SW 1271 (cell line): ENCODE measurements at places on chromosomes 16 and 17.
A peak's percentile ranks its signal among the peaks of the same experiment; 100 is the strongest.

- no peak for DNase-seq
Measured at GRCh38 chr16:64718486-64718885, 403.4 kb downstream of the CDH11 start.

GRCh38 chr17:80970762-80971703, 20.6 kb upstream of the CHMP6 start:
- no peak for DNase-seq

DNA sequence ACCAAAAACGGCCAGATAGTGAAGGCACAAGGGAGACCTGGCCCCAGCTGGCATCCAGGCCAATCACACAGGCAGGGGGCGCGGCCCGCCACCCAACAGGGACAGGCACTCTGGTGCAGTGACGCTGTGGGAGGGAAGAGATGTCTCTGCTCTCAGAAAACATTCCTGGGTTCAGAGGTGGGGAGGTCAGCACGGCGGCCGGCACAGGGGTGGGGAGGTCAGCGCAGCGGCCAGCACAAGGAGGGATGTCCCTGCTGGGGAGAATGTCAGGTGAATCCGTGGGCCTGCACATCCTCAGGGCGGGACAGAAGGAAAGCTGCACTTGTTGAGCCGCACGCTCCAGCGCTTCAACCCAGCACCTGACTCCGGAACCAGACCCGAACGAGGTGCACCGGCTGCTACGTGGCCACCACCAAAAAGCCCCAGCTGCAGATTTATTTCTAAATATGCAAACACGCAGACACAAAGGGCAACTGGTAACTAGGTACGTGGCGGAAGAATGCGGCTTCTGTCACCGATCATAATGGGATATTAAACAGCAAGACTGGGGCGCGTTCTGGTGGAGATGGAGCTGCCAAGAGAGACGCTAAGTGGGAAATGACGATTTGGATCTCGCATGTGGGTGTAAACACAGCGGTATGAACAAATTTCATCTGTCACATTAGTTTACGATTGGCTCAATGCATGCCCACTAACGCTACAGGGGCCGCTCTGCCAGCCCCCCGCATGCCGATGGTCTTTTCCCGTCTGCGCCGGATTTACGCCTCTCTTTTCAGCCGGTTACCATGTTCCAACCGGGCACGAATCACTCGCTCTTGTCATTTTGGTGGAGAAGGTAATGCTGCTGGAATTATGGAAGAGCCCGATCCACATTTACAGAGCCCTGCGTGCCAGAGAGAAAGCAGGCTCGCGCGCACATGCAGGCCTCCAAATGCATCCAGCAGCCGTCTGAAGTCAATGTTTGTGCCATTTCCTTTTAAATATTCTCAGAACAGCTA, 15.5 kb downstream of the SLC38A10 start:
- no peak for DNase-seq

DNA sequence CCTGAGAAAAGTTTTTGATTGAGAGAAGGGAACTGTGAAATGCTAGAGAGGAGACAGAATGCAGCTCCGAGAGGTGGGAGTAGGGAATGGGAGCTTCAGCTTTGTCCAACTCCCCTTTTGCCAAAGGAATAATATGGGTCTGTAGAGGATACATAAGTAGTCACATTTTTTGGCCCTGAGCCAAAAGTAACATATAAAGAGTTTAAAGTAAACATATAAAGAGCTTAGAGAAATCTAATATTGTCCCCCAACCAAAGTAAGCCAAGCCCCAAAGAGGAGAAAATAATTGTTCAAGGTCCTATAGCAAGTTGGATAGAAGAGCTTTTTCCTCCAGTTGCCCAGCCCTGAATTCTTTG, 215.1 kb downstream of the TMEM114 start:
- DNase-seq: no peak

DNA sequence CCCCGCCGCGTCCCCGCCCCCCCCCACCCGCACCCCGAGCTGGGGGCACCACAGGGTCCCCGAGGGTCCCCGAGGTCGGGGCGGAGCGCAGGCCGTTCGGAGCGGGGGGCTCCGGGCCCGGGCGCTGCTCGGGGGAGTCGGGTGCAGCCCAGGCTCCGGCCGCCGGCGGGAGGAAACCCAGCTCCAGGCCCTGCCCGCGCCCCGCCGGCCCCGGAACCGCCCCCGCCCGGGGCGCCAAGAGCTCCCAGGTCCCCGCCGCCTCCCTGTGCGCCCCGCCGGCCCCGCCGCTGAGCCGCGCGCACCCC, 33.2 kb upstream of the RPH3AL start:
- no peak for DNase-seq

- no peak for DNase-seq
Measured at GRCh38 chr17:57563958-57564357, 181.1 kb downstream of the CCDC182 start.

GRCh38 chr17:72599891-72600290, 479.1 kb downstream of the SOX9 start:
- DNase-seq: no peak

- no peak for DNase-seq
Measured at GRCh38 chr17:373613-374230, 21.1 kb upstream of the RPH3AL start.

GRCh38 chr16:15440852-15441251, 6.5 kb downstream of the BMERB1 start:
- DNase-seq: no peak

GRCh38 chr17:69516911-69517310, 102.4 kb downstream of the MAP2K6 start:
- DNase-seq: no peak

DNA sequence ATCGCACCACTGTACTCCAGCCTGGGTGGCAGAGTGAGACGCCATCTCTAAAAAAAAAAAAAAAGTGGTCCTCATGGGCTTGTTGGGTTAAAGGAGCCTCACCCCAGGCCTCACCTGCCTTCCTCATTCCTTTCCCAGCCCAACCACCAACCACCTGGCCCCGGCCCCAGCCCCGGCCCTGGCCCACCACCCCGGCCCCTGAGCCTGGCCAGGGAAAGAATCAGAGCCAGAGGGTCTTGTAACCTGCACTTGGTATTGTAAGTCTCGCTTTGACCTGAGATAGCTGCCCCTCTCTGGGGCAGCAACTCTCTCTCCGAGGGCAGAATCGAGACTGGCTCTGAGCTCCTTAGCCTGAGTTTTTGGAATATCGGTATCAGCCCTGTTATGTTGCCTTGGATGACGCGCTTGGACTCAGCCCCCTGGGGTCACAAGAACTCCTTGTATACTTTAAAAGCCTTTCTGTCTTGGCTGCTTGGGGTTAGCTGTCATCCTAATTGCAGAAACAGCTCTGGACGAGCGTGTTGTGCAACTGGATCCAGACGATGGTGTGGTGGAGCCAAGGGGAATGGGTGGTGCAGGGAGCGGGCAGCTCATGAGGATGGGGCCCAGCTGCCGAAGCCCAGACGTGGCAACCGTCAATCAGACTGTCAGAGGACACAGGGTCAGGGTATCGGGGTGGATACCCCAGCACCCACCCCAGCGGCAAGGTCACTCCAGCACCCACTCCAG, 14.6 kb downstream of the SMTNL2 start:
- no peak for DNase-seq

GRCh38 chr16:10226141-10226986, 44.1 kb upstream of the GRIN2A start:
- DNase-seq: no peak

DNA sequence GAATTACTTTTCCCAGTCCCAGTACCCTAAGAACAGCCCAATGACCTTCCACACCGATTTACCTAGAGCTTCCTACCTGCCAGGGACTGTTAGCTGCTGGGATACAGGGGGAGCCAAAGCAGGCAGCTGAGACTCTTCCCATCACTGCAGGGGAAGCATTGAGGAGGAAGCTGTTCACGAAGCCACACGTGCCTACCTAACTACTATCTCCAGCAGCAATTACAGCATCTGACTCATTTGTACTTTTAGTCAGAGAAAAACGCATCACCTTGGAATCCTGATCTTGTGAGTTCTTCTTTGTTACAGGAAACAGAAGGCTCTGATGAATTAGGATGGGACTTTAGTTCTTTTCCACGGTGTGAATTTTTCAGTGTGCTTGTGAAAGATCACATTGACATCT, 113.7 kb upstream of the DHX40 start:
- peak; percentile 48 for DNase-seq

GRCh38 chr16:87057211-87057881, 259.8 kb downstream of the C16orf95 start:
- no peak for DNase-seq

DNA sequence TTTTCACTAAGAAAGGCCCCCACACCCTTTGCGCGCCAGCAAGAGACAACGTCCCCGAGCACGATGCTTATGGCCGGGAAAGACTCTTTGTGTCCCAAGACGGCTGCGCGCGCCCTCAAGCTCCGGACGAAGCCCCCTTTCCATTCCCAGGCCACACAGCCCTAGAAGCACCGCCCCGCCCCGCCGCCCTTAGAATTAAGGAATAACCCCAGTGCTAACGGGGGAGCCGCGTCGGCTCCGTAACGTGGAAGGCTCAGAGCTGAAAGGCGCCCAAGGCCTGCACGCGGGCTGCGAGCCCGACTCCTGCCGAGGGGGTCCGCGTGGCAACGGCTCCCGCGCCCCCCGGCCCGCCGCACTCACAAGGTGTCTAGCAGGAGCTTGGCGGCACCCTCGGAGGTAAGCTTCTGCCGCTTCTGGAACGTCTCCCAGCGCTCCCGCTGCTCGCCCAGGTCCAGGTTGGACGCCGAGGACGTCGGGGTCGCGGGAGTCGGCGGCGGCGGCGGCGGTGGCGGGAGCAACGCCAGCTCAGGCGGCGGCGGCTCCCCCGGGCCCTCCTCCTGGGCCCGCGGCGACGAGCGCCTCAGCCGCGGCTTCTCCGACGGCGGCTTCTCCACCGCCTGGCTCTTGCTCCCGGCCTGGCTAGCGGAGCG, 477 bp downstream of the CENPV start:
- DNase-seq: no peak
